ENCODE measurements at places on chromosomes 11 and 22.

GRCh38 chr22:30004694-30005093, 75.6 kb upstream of the HORMAD2 start:
- DNase-seq, result no peak

GRCh38 chr11:69646493-69647389, 5.8 kb downstream of the CCND1 start:
- no peak for DNase-seq

DNA sequence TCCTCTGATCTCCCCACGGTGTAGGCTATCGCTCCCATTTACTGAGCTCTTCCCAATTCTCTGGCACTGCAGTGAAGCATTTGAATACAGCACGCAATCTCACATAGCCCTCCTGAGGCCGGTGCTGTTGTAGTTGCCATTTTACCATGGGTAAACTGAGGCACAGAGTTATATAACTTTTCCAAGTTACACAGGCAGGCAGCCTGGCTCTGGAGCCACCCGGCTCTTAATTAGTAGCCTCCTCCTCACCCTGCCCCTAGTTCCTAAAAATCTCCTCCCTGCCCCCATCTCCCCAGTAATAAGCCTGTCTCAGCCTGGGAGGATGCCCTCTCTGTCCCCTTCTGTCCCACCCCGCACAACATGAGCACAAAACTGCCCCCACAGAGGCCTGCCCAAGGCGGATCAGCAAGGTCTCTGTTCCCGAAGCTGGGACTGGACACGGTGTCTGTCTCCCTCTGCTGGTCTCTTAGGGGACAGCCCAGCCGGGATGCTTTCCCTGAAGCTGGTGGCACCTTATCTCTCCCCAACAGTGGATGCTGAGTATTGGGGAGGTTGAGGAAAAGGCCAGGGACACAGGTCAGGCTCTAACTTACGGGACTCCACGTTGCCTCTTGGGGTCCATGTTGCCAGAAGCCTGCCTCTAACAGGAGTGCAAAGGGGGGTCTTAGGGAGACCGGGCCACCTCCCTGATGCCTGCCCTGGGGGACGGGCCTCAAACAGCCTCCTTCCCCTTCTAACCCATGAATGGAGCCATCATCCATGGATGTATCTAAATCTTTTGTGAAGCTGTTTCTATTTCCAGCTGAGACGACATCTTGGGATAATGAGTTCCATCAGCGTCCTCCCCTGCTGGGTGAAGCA, 9.1 kb upstream of the CLCF1 start:
- peak; percentile 87 for DNase-seq

DNA sequence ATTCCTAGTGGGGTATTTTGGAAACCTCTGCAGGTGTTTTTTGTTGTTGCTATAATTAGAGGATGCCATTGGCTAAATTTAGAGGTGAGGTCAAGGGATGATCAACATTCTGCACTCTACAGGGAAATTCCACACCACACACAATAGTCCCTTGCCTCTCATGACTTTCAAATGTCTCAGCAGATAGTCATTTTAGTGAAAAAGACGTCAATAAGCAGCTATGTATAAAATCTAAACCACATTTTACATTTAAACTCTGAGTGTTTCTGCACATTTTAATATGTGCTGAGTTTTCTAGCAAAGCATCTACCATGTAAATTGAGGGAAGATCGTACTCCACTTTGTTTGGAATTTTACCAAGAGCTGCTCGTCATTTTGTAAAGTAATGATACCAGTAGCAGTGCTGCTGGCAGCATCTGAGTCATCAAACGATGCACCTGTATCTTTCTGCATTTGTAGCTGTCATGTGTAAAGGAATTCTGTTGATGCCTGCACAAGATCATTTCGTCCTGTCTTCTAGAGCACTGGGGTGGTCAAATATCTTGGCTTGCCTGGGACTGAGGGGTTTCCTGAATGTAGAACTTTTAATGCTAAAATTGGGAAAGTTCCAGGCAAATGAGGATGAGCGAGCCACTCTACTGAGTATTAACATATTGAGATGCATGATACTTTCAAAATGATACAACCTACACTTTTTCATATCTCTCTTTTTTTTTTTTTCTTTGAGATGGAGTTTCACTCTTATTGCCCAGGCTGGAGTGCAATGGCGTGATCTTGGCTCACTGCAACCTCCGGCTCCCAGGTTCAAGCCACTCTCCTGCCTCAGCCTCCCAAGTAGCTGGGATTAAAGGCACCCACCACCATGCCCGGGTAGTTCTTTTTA, 414.5 kb upstream of the SYN3 start:
- DNase-seq, result no peak

- no peak for DNase-seq
Observed at GRCh38 chr22:46866591-46866990, 104.1 kb downstream of the TBC1D22A start.

GRCh38 chr11:61713464-61713863, 33.3 kb downstream of the DAGLA start:
- no peak for DNase-seq

DNA sequence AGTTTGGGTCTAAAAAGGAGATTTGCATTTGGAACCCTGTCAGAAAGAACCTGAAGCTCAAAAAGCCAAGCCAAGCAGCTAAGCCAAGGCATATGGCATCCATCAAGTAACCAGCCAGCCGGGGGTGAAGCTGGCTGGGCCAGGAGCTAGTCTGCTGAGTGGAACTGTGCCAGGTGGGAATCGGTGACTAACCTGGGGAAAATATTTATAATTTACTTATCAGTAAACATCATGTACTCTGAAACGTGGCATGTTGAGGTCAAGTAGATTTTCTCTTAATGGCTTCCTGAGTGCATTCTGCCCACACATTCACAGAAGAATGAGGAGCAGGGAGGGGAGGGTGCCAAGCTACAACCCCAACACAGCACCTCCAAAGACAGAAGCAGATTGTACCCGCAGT, 70.5 kb upstream of the SESN3 start:
- DNase-seq, result no peak

DNA sequence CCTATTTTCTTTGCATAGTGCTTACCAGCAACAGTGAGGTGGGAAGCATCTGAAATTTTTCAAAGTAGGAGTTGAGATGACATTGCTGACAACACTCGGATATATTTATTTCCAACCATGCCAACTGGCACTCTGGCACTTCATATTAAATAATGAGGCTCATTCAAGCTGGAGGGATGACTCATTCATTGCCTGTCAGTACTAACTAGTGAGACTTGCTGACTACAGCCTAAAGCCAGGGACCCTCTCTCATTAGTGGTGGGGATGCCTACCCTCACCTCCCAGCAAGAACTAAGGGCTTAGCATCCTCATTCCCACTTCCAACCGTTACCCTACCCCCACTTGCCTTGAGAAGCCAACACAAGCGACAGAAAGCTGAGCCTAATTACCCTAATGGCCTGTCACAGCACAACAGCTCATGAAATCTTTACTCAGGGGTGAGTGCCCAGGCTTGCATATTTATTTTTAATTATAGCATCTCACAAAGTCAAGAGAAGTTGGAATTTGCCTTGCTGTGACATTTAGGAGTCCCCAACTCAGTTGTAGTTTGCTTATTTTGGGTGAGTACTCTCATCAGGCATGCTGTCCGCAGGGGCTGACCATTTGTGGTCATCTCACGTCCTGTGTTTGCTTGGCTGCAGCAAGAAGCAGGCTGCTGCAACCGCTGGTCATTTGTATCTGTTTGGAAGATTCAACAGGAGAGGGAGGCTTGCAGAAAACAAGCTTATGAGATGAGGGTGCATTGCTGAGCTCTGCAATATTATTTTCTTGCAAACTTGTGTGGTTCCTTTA, 181.6 kb upstream of the POU2AF2 start:
- no peak for DNase-seq

- peak; percentile 60 for DNase-seq
Observed at GRCh38 chr11:46889689-46890475, 28.5 kb downstream of the LRP4 start.

GRCh38 chr11:100297516-100297915, 389.6 kb upstream of the ARHGAP42 start:
- no peak for DNase-seq

GRCh38 chr11:115776916-115777315, 272.7 kb upstream of the CADM1 start:
- DNase-seq, result no peak

GRCh38 chr11:112612250-112612849, 348.9 kb upstream of the NCAM1 start:
- DNase-seq, result no peak

GRCh38 chr11:131185915-131186314, 184.5 kb upstream of the NTM start:
- DNase-seq, result no peak

- no peak for DNase-seq
Observed at GRCh38 chr11:9362393-9362863, 22.0 kb upstream of the IPO7 start.

DNA sequence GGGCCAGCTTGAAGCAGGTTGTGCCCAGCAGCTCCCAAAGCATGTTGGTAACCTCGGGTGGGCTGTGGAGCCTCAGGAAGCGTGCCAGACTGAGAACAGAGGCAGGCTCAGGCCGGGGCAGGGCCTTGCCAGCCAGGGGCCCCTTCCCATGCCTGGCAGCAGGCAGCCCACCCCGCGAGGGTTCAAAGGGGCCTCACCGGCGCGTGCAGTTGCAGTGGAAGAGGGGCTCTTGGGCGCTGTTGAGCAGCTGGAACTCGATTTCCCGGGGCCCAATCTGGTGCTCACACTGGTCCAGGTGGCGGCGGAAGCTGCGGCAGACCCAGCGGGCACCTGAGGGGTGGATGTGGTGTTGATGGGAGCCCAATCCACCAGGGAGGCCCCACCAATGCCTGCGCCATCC, 3.6 kb downstream of the PLA2G3 start:
- DNase-seq, result no peak

GRCh38 chr11:113448316-113448677, 26.9 kb downstream of the DRD2 start:
- DNase-seq, result no peak

DNA sequence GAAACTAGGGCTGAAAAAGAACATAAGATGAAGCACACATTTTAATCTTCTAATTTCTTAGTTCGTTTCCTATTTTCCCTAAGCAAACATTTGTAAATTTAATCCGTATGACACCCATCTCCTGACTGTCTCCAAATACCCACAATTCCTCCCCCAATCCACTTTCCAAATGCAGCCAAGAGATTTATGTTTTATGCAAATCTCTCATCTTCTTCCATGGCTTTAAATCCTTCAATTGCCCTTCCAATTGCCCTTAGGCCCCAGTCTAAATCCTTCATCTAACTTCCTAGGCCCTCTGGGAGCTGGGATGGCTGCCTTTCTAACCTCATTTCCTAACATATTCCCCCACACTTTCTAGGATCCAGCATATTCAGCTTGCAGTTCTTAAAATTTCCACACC, 18.0 kb upstream of the POU2AF1 start:
- DNase-seq, result no peak

DNA sequence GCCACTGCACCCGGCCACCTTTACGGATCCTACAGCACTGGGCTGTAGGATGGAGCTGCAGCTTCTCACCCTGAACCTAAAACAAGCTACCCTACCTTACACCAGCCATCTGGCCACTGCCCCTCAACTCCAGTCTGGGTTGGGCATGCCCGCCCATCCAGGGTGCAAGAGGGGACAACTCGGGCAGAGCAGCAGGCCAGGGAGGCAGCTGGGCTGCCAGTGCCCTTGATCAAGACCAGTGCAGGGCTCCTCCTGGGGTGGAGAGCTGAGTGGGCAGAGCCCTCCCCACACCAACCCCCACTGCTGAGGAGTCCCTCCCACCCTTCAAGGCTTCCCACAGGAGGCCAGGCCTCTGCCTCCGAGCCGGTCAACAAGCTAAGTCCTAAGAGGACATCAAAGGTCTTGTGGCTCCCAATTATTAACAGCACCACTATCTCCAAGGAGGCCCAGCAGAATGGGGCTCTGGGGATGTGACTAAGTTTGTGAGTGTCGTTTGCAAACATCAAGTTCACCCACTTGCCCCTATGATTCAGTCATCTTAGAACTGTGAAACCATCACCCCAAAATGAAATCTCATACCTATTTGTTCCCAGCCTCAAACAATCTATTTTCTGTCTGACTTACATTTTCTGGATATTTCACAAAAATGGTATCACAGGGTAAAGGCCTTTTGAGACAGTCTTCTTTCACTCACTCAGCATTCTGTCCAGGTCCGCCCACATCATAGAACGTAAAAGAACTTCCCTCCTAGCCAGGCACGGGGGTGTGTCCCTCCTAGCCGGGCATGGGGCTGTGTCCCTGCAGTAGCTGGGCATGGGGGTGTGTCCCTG, 11.0 kb downstream of the GATD1 start:
- no peak for DNase-seq

GRCh38 chr22:49147617-49148175, 680.0 kb downstream of the BRD1 start:
- DNase-seq, result no peak

DNA sequence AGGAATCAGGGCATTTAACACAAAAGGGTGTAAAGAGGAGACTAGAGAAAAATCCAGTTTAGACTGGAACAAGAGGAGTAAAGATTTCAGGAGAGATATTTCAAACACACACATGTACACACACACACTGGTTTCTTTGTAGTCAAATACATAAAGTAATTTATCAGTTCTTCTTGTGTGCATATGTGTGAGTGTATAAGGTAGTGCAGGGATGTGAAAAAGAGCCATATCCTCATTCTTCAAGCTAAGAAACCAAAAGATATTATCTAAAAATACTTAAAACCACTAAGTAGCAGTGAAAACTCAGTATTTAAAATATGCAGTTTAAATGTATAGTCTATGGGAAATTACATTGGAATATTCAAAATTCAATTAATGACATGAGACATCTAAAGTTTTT, 52.5 kb upstream of the CARD18 start:
- DNase-seq, result no peak

GRCh38 chr11:43941257-43941994, 1.0 kb upstream of the C11orf96 start:
- no peak for DNase-seq

DNA sequence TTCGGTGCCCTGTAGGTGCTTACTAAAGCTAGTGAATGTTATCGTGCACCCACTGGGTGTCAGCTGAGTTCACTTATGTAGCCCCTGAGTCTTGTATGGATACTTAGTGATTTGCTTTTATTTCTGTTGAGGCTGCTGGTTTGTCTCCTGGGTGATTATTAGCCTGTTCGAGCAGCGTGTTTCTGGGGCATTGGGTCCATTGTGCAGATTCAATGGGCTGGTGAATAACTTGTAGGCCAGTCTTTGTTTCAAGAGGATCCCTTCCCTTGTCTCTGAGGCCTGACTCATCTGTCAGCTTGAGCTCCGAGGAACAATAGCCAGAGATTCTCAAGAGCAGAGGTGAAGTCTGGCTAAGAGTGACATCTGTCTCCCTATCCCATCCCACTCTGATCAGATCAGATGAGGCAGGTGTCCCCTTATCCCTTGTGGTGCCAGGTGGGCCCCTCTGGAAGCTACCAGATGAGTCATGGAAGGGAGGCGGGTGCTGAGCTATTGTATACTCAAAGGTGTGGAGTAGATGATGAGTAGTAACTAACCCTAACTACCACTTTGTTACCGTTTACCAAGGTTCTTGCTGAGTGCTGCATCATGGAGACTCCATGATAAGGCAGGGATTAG, 3.7 kb downstream of the MIAT start:
- no peak for DNase-seq

- DNase-seq, result no peak
Observed at GRCh38 chr11:82225930-82226329, 507.7 kb downstream of the FAM181B start.

DNA sequence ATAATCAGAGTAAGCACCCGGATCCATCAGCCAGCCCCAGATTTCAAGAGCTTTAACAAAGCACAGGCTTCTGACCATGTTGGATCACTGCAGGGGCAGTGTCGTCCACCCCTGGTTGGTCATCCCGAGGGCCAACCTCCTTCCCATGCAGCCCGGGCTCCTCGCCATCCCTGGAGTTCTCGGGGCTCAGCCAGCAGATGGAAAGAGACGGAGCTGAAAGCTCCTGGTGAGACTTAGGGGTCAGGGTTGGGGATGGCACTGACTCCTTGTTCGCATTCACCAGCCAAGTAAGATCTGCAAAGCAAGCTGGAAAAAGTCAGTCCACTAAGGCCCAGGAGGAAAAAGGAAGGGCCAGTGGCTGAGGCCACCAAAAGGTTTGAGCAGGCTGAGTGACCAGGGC, 888.9 kb downstream of the BRD1 start:
- DNase-seq, result no peak
